ENCODE measurements at places on chromosomes 2 and 18. TPM values are rescaled to one million over a fixed set of nuclear protein-coding genes. Genes with fewer than 3 reads are reported as not detected.

DNAJC5G gene
- not detected for total RNA-seq

CRACDL gene
- not detected for total RNA-seq

RESP18 gene
- total RNA-seq, result not detected

IL18RAP gene
- total RNA-seq, result not detected

SAG gene
- not detected for total RNA-seq

ICOS gene
- not detected for total RNA-seq

IL1R1 gene
- 0.43 TPM for total RNA-seq

DYSF gene
- total RNA-seq, result 2.3 TPM

Measured in HT1080 (cell line).